ENCODE measurements at places on chromosomes 7 and 10.

- DNase-seq: peak; percentile 50
These were observed 38.1 kb downstream of the CFAP46 start for GRCh38 chr10:132904181-132904813.

- no peak for DNase-seq
These were observed 363.7 kb upstream of the PODXL start for GRCh38 chr7:131919920-131920709.

GRCh38 chr7:23353172-23353571 lies 54.0 kb downstream of the MALSU1 start:
- no peak for DNase-seq

GRCh38 chr7:132394283-132395198 lies 181.7 kb downstream of the PLXNA4 start:
- DNase-seq: peak; percentile 10

GRCh38 chr7:92633211-92633906 lies 43.2 kb upstream of the FAM133B start:
- DNase-seq: peak; percentile 57

Data from activated T-cell treated with anti-CD3 and anti-CD28 coated beads, Interleukin-2, amount 50 U/mL, for 72 hours (primary cell).